Activated T-cell treated with anti-CD3 and anti-CD28 coated beads for 4 hours (primary cell): ENCODE measurements at places on chromosomes 4 and X.
A peak's percentile ranks its signal among the peaks of the same experiment; 100 is the strongest.

- DNase-seq = no peak
Observed at GRCh38 chr4:69974631-69975030, 9.1 kb upstream of the CSN2 start.

GRCh38 chrX:16836371-16836770 is 33.8 kb downstream of the RBBP7 start:
- DNase-seq = no peak

DNA sequence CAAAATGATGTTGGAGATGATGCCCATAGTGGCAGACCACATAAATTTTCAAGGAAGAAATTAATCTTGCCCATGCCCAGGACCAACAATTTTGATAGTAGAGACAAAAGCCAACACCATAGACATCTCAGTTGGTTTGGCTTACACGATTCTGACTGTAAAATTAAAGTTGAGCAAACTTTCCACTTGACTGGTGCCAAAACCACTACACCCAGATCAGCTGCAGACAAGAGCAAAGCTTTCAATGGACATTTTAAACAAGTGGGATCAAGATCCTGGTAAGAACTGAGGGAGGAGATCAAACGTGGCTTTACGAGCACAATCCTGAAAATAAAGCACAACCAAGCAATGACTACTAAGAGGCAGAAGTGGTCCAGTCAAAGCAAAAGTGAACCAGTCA is 90.7 kb downstream of the PAPSS1 start:
- DNase-seq = no peak

- DNase-seq = no peak
Observed at GRCh38 chrX:16718824-16719333, 533 bp upstream of the SYAP1 start.

DNA sequence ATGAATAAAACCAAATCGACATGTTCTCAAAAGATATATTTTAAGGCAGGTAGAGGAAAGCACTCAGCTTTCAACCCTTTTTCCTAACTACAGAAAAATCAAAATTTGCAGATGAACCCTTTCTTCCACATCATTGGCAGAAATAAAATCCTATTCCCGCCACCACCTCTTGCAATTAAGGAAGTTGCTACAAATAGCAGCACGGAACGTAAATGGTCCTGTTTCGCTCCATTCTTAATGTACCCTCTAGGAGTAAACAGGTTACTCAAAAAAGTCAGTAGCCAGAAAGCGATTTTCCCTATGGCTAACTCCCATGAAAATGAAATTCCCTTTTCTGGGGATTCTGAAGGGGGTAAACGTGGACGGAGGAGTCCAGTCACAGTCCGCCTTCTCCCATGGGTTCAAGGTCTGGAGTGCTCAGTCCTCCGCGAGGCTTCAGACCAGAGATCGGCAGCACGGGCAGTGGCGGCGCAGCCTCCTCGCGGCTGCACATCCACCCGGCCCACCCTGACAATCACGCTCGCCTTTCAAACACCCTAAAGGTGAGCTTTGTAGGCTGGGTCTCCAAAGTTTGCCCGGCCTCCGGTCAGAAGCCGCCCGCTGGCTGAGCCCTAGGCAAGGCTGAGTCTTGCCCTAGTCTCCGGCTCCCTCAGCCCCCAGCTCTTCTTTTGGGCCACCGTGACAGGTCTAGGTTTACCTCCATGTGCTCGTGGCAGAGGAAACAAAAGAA is 1.8 kb downstream of the ATP11C start:
- peak; percentile 3 for DNase-seq

GRCh38 chr4:53693909-53694308 is 102.6 kb upstream of the LNX1 start:
- no peak for DNase-seq

DNA sequence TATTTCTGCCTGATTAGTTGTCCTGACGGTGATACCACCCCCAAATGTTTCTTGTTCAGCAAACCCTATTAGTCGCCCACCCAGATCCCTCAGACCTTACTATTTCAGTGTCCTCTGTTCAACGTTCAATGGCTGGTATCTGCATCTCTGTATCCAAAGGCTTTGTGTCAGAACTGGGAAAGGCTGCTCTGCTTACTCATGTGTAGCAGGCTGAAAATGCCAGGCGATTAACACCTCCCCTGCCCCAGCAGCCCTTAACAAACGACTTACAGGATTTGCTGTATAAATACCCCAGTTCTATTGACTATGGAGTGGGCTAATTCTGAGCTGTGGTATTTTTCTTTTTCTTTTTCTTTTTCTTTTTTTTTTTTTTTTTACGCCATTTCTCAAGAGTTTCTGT is 415.0 kb downstream of the ZNF674 start:
- DNase-seq = no peak

- DNase-seq = no peak
Observed at GRCh38 chrX:120269373-120270035, 18.9 kb downstream of the ZBTB33 start.

DNA sequence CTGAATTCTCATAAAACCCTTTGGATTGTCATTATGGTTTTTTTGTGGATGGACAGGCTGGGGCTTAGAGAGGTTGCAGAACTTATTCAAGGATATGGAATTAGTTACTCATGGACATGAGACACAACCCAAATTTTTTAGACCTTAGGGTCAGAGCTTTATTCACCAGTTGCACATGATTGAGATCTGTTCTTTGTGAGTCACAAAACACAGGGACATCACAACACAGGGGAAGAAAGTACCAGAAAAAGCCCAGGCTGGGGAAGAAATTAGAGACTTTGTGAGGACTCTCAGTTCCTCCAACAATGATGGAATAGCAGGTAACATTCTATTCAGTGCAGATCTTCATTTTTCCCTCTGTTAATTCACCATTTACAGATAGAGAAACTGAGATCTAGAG is 602.4 kb upstream of the CPEB2 start:
- DNase-seq = no peak

GRCh38 chr4:43471950-43472349 is 579.4 kb downstream of the GRXCR1 start:
- no peak for DNase-seq

DNA sequence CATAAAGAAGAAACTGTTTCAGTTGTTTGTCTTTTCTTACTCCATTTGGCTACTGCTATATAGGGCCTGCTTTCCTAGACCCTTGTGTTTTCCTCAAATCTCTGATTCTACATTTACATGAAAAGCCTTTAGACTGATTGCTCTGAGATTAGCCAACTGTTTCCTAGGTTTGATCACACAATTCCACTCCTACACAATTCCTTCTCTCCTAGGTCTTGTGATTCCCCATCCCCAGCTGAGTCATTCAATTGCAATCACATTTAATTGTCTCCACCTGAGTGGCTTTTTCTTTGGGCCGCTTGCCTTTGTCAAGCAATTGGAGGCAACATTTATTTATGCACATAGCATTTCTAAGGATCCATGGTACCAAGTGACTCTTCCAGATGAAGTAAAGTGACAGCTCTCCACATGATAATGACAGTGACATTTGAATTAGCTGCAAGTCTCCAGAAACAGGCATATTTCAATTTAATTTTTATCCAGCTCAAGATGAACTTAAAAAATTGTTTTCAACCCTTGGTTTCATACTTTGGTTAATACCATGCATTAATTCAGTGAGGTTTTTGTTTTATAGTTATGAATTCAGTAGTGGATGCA is 35.8 kb downstream of the ATXN3L start:
- DNase-seq = no peak

DNA sequence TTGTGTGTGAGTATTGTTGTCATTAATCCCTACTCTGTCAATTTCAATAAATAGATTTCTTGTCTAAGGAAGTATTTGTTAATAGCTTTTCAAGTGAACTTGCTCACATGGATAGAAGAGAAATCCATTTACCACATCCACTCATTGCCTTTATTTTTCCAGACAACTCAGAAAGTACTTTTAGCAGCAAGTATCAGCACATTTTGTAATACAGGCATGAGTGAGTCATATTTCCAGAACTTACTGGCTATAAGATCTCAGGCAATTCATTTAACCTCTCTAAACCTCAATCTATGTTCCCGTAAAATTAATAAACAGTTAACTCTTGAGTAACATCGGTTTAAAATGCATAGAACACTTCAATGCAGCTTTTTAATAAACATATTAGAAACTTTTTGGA is 317.9 kb upstream of the PCDH7 start:
- DNase-seq = no peak

- no peak for DNase-seq
Observed at GRCh38 chrX:153888344-153888743, 2.4 kb upstream of the L1CAM start.

GRCh38 chr4:41551536-41551935 is 13.6 kb downstream of the LIMCH1 start:
- no peak for DNase-seq

DNA sequence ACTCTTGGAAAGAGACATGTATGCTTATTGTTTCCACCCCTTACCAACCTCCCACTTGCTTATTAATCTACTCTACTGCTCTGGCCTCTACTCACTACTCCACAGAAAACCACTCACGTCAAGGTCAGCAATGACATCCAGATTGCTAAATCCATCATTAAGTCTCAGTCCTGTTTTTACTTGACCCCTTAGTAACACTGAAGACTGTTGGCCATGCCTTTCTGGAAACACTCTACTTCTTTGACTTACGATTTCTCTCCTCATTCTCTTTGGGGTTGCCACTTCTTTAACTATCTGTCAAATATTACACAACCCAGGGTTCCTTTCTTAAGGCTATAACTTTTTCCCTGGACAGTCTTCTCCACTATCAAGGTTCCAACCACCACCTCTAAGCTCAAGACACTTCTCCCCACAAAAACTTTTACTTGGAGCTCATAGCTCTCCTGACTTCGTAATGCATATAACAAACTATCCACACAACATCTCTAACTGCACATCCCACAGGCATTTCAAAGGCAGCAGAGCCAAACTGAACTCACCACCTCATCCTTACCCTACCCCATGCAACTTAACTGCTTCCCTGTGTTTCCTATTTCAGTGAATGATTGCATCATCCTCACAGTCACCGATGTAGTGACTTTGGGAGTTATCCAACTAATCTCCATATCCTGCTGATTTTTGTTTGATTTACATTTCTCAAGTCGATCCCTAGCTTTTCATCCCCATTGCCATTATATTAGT is 15.8 kb upstream of the MAGEA4 start:
- DNase-seq = no peak

DNA sequence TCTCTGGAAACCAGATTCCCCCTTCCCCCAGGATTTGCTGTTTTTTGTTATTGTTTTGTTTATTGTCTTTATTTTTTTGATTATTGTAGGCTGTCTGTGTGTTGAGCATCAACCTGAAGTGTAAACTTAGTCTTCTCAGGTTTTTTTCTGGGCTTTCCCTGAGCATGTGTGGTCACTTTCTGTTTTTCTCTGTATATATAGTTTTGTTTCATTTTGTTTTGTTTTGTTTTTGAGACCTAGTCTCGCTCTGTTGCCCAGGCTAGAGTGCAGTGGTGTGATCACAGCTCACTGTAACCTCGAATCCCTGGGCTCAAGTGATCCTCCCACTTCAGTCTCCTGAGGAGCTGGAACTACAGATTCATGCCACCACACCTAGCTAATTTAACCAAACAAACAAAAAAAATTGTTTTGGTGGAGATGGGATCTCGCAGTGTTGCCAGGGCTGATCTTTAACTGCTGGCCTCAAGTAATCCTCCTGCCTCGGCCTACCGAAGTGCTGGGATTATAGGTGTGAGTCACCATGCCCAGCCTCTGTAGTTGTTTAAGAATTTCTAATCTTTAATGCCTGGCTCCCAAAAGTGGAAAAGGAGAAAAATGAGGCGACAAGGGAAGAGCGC is 9.1 kb downstream of the IL13RA1 start:
- DNase-seq = no peak

GRCh38 chr4:12242354-12242753 is 813.7 kb upstream of the HS3ST1 start:
- no peak for DNase-seq

- DNase-seq = no peak
Observed at GRCh38 chrX:101078716-101079598, at the start of gene TMEM35A. TSS of gene TMEM35A (plus strand) at chrX:101078879. CDS start at chrX:101079003, 124 bp downstream.

GRCh38 chr4:833731-834367 is 7.9 kb upstream of the CPLX1 start:
- no peak for DNase-seq

- DNase-seq = no peak
Observed at GRCh38 chrX:101813200-101813599, 118.6 kb downstream of the ZMAT1 start.

- DNase-seq = peak; percentile 35
Observed at GRCh38 chr4:26319949-26320537, 771 bp upstream of the RBPJ start.

DNA sequence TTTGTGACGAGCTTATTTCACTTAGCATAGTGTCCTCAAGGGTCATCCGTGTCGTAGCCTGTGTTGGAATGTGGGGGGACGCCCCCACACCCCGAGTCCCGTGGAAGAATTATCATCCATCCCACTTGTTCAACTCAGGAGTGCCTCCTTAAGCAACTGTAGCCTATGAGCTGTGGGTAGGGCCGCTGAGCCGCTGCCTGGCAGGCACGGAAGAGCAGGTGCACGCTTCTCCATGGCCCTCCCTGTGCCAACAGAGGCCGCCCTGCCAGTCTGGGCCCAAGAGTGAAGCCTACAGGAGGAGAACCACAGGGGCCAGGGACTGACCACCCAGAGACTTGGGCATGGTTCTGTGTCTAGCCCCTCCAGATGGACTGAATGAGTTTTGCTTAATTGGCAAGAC is 2.3 kb upstream of the RGS12 start:
- DNase-seq = no peak

- DNase-seq = no peak
Observed at GRCh38 chr4:107468156-107468555, 251.9 kb downstream of the PAPSS1 start.

DNA sequence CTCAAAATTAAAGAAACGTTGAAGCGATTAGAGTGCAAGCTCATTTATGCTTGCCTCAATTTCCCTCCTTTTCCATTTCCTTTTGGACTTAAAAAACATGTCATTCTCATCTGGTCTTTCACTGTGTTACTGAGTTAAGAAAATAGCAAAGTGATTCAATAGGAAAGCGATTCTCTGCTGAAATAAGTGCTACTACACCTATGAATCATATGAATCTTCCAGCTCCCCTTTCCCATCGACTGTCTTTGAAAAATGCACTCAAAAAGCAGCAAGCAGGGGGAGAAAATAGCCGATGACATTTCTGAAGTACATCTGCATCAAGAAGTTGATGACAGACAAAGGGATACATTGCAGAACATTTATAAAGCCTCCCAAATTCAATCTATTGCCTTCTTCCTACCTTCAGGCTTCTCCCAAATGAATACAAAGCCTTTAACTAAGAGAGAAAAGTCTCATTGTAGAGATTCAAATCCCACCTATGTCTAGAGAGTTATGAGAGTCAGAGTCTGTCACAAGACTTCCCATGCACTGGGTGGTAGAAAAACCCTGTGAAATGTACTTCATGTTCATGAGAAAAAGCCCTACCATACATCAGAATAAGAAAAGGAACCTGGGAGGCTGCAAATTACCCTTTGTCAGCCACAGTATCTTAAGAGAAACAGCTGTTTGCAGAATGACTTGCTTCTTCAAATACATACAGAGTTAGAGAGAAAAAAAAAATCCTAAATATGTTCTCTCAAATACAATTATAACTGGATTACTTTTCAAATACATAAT is 78.9 kb downstream of the MBNL3 start:
- DNase-seq = no peak

DNA sequence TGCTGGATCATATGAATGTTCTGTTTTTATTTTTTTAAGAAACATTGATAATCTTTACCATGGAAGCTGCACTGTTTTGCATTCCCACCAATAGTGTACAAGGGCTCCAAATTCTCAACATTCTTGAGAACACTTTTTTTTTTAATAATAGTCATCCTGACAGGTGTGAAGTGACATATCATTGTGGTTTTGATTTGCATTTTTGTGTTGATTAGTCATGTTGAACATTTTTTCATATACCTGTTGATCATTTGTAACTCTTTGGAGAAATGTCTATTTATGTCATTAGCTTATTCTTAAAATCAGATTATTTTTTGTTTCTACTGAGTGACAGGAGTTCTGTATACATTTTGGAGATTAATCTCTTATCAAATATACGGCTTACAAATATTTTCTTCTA is 408.5 kb downstream of the GLUD2 start:
- DNase-seq = no peak
